ENCODE measurements at places on chromosomes 1 and 21.

GRCh38 chr1:46064708-46065107 is 67.7 kb downstream of the PIK3R3 start:
- no peak for DNase-seq

- no peak for DNase-seq
Measured at GRCh38 chr1:11448373-11449099, 30.4 kb upstream of the DISP3 start.

GRCh38 chr1:176826265-176826664 is 338.2 kb downstream of the ASTN1 start:
- no peak for DNase-seq

DNA sequence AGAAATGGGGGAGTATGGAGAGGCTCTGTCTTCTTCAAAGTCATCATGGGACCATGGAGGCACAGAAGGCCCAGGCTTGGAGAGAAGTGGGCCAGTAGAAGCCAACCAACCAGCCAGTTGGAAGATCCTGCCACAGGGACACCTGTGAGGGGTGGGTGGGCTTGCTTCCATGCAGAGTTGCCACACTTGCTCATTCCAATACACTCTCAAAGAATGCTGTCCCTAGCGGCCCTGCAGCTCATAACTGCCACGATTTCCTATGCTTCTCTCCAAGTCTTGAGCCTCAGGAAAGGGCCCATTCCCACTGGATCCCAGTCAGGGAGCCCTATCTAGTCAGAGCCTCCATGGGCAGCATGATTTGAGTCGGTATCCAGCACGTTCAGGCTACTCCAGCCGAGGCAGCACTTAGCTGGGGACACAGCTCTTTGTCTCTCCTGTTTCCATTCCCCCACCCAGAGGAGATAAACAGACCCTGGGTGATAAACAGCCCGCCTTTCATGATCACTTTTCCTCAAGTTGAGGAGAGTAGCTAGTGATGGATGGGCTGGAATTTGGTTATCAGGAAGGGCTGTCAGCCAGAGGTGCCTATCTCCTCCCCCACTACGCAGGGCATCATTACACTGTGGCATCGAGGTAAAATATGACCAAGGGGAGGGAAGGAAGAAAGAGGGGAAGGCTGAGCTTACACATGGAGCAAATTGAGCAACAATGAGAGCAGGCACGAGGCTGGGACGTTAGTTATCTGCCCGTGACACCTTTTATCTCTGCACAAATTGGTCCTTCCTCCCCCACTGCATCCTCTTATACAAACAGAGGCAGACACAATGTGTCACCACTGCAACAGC is 64.6 kb downstream of the ERI3 start:
- DNase-seq = no peak

DNA sequence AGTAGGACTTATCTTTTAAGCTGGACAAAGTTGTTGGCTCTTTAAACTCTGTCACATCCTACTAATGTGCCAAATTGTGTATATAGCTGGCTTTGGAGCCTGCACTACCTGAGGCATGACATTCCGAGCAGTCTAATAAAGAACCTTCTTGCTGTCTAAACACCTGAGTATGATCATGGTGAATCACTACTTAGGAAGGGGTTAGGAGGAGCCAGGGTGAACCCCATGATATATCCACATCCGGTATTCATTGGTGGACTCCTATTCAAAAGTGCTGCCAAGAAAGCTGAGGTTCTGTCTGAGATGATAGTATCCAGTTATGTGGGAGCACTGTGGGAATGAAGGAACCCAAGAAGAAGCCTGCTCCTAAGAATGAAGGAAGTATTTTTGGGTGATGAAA is 27.1 kb downstream of the CRNN start:
- DNase-seq = no peak

DNA sequence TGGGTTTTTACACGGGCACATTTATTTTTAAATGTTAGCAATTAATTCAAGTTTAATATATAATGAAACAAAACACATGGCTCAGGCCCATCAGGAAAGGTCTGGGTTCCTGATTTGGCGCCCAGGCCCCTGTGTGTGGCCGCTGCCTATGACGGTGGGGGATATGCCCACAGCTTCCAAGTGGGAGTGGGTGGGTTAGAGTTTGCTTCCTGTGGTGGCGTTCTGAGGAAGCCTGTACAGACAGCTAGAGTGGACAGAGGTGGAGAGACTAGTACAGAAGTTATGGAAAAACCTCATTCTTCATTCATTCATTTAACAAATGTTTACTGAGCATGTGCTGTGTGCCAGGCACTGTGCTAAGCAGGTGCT is 22.4 kb upstream of the EPS8L3 start:
- no peak for DNase-seq

- no peak for DNase-seq
Measured at GRCh38 chr1:47630346-47630745, 192.5 kb downstream of the FOXD2 start.

GRCh38 chr1:116694524-116694923 is 27.0 kb upstream of the IGSF3 start:
- DNase-seq = no peak

DNA sequence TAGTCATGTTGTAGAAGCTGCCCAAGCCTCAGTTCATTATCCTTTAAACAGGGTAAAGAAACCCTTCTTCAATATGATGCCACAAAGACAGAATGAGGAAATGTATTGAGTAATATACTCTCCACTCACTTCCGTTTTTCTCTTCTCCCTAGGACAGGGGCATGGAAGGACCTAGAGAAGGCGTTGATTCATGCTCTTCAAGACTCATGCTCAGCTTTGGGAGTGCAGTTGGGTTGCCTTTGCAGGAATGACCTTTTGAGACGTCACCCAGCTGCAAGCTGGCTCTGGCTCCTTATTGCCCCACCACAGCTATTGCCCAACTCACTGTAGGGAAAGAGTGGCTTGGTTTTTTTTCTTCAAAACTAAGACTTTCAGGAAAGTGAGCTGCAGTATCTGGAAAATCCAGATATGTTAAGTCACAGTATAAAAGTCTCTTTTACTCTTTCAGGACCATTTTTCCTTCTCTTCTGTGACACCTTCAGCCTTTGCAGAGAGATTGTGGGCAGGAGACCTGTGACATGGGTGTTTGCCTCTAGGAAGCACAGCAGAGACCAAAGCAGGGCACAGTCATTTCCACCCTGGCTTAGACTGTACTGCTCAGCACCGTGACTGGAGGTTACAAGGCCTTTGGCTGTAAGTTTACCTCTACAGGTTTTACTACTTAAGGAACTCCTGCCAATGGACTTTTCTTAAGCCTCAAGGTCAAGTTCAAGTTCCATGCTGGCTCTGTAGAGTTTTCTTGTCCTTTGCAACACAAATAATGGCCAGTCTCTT is 39.5 kb downstream of the XCL2 start:
- no peak for DNase-seq

- DNase-seq = no peak
Measured at GRCh38 chr21:16294128-16294527, 564.3 kb downstream of the USP25 start.

DNA sequence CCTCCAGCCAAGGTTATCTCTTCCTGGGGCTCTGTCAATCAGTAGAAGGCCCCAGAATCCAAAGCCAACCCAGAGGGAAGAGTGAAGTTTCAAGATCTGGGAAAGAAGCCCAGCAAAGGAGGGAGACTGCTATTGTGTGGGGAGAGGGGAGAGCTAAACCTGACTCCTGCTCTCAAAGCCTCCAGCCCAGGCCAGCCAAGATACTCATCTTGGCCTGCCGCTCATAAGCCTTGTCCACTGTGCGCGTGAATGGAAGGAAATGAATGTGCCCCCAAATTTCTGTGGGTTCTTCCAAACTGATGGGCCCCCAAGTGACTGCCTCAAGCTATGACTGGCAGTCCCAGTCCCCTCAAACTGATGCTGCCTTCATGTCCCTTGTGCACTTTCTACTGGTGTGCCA is 2.0 kb downstream of the PLXNA2 start:
- DNase-seq = no peak

DNA sequence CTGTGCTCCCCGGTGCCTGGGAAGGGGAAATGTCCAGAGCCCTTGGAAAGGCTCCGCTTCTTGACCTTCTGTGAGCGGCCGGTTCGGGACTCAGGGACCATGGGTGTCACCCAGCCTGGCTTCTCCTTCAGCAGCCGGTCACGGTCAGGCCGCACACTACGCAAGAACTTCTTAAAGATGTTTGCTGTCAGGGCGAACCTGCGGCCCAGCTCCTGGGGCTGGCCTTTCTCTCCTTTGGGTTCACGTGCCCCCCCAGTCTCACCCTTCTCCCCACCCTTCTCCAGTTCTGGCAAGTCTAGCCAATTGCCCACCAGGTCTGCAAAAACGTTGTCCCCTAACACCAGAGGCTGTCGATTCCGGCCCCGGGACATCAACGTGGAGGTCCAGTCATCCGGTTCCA is 12.1 kb downstream of the INKA2 start:
- DNase-seq = no peak

- DNase-seq = no peak
Measured at GRCh38 chr1:79945391-79945790, 938.9 kb upstream of the ADGRL4 start.

DNA sequence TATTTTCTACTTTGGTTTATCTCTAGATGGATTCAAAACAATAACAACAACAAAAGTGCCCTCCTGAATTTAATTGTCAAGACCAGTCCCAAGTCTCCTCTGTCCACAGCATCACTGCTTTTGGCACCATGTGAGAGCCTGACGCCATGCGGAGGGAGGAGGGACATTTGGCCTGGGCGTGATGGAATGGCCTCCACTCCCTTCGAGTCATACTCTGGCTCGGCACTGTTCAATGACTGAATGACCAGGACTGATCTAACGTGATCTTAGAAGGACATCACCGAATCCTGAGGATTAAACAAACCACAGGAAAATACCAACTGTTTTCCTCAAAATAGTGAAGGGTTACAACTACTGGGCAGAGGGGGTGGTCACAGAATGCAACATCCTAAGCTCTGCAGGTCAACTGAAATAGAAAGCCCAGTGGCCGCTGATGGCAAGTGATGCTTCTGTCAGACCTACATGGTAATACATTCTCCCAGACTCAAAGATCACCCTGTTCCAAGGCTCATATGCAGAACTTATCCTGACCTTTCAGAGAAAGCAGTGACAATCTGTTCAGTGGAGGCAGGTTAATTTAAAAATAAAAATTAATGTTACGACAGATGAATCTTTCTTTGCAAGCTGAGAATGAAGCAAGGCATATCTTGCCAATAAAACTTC is 19.1 kb downstream of the SRSF4 start:
- no peak for DNase-seq

GRCh38 chr1:116521186-116521585 is 49.6 kb downstream of the CD58 start:
- DNase-seq = no peak

GRCh38 chr21:28253338-28253737 is 739.3 kb downstream of the LTN1 start:
- DNase-seq = no peak

- DNase-seq = no peak
Measured at GRCh38 chr1:163039707-163040093, 29.5 kb upstream of the RGS4 start.

GRCh38 chr1:74771913-74772515 is 39.1 kb downstream of the TYW3 start:
- no peak for DNase-seq

DNA sequence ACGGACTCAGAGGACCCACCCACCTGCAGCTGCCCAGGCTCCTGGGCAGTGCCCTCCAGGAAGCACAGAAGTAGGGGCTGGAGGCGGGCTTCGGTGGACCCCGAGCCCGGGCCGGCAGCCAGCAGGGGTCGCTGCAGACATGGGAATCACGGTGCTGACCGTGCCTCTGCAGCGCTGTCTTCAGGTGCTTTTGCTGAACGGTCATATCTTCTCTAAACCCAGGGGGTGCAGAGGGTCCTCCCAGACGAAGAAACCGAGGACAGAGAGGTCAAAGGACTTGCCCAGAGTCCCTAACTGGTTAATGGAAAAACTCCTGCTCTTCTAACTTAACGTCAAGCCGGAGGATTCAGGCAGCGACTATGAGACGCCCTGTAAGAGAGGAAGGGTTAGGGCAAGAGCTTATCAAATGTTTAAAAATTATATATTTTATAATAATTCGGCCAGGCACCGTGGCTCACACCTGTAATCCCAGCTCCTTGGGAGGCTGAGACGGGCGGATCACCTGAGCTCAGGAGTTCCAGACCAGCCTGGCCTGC is 21.5 kb upstream of the LEFTY2 start:
- DNase-seq = no peak

DNA sequence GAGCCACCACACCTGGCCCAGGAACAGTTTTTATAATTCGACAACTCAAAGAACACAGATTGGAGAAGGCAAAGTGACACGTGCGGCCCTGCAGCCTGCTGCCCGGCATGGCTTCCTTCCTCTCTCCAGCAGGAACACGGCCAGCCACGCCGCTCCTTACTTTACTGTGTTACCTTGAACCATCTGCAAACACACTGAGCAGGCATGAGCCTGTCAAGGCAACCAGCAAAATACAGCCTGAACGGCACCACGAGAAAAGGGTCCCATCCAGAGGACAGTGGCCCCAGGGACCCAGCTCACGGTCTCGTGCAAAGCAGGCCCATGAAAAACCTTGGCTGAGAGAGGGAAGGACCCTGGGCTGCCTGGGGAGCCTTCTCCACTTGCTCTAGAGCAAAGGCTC is 38.8 kb downstream of the NPHP4 start:
- DNase-seq = no peak

DNA sequence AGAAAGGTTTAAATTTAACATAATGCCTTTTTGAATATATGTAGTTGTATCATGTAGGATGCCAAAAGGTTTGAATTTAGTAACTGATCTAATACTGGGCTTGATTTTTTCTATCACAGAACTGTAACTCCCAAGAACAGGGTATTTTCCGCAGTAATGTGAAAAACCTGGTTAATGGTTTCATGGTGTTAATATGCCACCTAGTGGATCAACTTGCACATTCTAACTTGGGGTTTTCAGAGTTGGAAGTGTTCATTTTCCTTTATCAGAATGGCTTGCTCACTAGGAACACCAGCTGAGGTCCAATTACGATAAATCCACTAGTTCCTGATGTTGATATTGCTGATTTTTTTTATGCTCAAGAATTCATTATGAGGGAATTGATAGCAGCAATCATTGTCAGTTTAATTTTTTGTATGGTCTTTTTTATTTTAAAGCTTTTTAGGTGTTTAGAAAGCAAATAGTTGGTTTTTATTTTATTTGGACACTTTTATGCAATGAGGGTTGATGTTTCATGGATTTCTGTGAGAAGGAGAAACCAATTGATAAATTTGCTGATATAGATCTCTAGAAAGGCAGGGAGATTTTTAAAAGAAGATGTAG is 157.2 kb downstream of the PLA2G4A start:
- DNase-seq = no peak

DNA sequence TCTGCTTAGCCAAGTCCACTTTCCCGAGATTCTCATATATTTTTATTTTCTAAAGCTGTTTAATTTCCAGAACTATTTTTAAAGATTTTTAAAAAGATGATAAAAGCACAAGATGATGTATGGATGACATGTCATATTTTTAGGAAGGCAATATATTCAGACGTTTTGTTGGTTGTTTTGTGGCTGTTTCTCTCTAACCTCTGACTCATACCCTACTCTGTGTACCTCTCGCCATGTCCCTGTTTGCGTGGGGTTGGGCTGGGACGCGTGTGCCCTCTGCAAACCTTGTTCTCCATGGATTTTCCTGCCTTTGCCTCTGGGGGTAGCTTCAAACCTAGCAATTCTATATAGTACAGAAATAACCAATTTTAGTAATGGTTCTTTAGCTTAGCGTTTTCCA is 132.0 kb downstream of the GALNT2 start:
- DNase-seq = no peak

All from stimulated activated CD4-positive, alpha-beta T cell treated with anti-CD3 and anti-CD28 coated beads, Interleukin-15, amount 100 ng/mL, for 1 hour (primary cell).